ENCODE measurements at places on chromosomes 11 and 22.

- no peak for DNase-seq
Observed at GRCh38 chr11:43904742-43905535, 24.3 kb downstream of the ALKBH3 start.

GRCh38 chr11:45344028-45344427, 57.9 kb upstream of the SYT13 start:
- DNase-seq: no peak

- DNase-seq: no peak
Observed at GRCh38 chr11:109584001-109584972, 162.3 kb downstream of the C11orf87 start.

DNA sequence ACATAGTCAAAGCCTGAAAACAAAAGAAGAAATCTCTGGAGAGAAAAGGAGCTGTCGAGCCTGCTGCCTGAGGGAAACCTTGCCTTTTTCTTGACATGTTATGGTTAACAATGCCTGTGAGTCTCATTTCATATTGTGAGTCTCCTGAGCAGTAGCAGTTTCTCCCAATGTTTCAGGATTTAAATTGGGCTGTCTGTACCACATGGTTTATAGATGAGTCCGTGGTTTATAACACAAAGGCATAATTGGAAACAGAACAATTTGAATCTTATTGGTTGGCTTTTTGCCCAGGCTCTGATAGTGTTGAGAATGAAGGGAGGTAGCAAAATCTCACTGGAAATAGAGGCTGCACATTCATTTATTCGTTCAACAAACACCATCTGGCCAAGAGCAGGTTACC, 540.9 kb downstream of the RAB38 start:
- DNase-seq: no peak

- DNase-seq: peak; percentile 18
Observed at GRCh38 chr11:934527-934926, 8.9 kb downstream of the AP2A2 start.

DNA sequence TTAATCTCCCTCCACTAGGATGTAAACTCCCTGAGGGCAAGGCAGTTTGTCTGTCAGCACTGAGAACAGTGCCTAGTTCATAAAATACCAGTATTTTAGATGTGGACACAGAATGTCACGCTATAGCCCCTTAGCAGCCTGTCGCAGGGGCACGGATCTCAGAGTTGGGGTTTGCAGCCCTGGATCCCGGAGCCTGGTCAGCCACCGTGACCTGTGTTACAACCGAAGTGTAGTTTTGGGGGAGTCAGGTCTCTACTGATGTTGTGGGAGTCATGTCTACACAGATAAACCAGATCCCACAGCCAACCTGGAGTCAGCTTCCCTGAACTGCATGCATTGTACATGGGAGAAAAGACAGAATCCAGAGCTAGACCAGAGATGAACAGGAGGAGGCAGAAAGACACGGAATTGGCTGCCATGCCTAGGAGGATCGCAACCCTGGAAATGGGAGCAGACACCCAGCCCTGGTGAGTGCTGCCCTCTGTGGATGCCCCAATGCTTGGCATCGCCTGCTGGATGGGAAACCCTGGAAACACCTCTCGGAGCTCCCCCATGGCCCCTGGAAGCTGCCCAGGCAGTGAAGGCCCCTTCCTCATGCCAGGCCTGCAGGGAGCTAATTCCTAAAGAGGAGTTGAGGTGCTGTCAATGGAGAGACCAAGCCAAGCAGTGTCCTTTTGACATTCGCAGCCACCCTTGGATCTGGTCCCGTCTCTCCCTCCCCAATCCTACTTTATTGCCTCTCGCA, 851.3 kb downstream of the TBC1D22A start:
- DNase-seq: no peak

GRCh38 chr22:48210198-48210580, 1447.7 kb downstream of the TBC1D22A start:
- peak; percentile 47 for DNase-seq

- no peak for DNase-seq
Observed at GRCh38 chr11:19786644-19787043, 74.0 kb downstream of the NAV2 start.

DNA sequence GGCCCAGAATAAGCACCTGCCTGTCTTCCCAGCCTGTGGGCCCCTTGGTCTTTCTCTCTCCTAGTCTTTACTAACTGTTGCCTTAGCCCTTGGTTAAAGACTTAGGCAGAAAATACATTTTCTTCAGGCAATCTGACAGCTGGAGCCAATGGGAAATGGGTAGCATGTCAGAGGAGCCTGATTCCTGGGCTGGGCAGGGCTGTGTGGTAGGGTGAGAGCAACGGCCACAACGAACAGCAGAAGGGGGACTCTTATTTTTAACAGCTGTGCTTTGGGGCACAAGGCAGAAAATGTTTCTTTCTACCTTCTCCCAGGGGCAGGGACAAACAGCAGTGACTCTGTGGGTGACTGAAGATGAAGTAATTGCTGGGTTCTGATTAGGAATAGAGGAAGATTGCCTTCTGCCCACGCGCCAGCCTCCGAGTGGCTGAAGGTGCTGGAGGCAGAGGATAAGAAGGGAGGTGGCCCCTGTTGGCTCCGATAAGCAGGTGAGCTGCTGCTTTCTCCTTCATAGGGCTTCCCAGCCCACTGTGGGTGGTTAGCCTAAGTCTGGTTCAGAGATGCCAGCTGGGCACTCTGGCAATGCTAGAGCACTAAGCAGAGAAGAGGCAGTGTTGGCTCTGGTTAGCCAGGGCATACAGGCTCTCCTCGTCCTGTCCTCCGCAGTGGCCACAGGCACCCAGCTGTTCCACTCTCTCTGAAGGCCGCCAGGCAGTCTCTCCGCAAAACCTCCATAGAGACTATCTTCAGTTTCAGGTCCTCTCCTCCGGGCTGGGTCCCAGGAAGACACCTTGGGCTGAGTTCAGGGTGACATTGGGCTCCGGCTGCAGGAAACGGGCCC, 1.5 kb downstream of the YPEL4 start:
- DNase-seq: no peak

GRCh38 chr11:984546-984945, 52.0 kb downstream of the MUC6 start:
- no peak for DNase-seq

DNA sequence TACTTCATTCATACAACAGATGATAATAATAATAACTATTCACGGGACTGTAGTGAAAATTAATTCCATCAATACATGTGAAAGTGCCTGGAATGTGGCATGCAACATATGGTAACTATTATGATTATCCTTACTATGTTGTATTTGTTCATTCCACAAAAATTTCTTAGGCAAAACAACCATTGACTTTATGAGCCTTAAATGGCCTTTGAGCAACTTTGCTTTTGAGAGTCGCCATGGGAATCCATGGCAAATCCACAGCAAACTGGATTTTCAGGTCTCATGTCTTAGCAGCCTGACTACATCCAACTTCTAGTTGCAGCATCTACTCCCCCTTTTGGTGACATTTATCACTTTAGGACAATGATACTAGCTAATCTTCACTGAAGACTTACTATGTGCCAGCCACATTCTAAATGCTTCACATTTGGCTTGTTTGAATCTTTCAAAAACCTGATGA, 56.8 kb downstream of the SLC1A2 start:
- DNase-seq: no peak

DNA sequence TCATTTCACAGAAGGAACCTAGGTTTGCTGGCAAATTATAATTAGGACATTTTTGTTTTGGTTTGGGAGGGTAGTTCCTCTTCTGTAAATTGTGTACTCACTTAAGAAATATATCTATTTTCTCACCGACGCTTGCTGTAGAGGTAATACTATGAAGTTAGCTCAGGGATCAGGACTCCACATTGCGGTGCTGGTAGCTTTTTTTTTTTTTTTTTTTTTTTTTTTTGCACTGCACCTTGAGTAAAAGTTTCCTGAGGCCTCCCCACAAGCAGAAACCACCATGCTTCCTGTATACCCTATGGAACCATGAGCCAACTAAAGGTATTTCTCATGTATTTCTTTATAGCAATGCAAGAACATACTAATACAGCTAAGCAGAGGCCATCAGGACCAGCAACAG, 14.7 kb downstream of the UBTFL1 start:
- DNase-seq: no peak

DNA sequence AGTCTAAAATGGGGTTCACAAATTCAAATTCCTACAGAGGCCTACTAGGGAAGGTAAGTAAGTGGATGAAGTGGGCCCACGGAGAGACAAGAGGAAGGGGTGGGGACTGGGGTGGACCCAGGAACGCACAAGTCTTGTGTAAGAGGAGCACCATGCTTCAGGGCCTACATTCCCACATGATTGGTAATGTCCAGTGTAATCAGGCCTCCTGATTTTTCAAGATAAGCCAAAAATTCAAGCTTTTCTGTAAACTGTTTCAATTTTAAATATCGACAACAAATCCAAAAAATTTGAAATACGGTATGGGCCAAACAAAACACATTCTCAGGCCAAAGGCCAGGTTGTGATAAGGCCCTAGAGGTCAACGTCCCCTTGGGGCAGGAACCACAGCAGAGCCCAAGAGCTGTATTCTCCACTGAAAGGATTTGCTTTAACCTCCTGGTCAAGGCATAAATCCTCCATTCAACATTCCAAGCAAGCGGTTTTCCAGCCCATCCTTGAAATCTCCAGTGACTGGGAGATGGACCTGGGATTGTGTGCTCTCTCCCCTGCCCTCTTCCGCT, 116.4 kb downstream of the TRIM29 start:
- DNase-seq: no peak

GRCh38 chr11:75406338-75406777, 7.0 kb downstream of the RPS3 start:
- no peak for DNase-seq

- peak; percentile 72 for DNase-seq
Observed at GRCh38 chr11:4181782-4182721, 87.5 kb downstream of the RRM1 start.

DNA sequence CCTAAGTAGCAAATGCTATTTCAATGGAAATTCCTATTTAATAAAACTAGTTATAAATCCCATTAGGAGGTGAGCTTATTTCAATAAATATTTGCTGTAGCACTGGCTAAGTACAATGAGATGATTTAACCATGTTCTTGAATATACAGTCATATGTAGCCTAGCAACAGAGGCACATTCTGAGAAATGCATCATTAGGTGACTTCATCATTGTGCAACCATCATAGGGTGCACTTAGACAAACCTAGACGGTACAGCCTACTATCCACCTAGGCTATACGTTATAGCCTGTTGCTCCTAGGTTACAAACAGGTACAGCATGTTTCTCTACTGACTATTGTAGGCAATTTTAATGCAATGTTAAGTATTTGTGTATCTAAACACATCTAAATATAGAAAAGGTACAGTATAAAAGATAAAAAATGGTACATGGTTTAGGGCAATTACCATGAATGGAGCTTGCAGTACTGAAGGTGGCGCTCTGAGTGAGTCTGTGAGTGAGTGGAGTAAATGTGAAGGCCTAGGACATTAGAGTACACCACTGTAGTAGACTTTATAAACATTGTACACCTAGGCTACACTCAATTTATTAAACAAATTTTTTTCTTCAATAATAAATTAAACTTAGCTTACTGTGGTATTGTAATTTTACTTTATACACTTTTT, 350.1 kb downstream of the CASP12 start:
- no peak for DNase-seq

DNA sequence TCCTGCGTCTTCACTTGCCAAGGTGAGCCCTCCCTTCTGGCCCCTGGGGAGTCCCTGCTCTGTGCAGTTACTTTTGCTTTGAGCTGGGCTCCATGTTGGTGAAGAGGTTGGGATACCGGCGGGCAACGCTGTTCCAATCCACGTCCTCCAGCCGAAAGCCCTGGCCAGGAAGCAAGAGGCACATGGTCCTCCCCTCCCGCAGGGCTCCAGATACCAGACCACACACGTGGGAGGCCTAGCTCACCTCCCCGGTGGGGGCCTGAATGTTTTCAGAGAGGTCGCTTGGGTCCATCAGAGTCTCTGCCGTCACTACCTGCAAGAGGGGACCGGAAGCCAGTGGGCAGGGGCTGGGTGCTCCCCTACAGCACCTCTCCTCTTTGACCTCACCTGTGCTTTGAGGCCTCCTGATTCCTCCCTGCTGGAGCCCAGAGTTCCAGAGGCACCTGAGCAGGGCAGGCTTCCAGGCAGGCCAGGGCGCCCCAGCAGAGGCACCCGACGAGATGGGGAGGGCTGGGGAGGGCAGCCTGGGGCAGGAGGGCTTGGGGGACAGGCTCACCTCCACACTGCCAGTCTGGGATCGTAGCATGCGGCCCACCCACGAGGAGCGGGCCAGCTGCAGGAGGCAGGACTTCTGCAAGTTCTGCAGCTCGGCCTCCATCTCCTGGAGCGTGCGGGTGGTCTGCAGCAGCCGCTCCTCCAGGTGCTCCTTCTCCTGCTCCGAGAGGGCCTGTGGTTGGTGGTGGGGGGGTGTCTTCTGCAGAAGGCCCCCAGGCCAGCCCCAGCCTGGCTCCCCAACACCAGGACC, 3.0 kb downstream of the LMNTD2 start:
- DNase-seq: no peak

- no peak for DNase-seq
Observed at GRCh38 chr11:129352676-129353075, 23.0 kb upstream of the BARX2 start.

DNA sequence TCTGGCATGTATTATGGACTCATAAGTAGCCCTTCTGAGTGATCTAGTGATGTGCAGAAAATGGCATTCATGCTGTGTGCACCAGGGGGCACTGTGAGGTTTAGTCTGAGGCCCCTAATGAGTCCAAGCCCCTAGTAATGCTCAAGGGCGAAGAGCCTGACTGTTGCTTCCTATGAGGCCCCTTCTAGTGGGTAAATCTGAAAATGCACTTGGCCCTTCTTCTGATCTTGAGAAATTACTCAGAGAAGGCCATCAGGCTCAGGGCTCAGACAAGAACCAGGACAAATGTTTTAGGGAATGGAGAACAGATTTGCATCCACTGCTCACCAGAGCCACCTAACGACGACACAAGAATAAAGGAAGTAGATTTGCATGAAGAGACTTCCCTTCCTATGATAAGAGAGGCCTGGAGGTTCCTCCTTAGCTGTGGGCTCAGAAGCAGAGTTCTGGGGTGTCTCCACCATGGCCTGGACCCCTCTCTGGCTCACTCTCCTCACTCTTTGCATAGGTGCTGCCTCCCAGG, 75.8 kb downstream of the GGTLC2 start:
- DNase-seq: peak; percentile 72

- no peak for DNase-seq
Observed at GRCh38 chr11:119810478-119811232, 81.7 kb upstream of the NECTIN1 start.

DNA sequence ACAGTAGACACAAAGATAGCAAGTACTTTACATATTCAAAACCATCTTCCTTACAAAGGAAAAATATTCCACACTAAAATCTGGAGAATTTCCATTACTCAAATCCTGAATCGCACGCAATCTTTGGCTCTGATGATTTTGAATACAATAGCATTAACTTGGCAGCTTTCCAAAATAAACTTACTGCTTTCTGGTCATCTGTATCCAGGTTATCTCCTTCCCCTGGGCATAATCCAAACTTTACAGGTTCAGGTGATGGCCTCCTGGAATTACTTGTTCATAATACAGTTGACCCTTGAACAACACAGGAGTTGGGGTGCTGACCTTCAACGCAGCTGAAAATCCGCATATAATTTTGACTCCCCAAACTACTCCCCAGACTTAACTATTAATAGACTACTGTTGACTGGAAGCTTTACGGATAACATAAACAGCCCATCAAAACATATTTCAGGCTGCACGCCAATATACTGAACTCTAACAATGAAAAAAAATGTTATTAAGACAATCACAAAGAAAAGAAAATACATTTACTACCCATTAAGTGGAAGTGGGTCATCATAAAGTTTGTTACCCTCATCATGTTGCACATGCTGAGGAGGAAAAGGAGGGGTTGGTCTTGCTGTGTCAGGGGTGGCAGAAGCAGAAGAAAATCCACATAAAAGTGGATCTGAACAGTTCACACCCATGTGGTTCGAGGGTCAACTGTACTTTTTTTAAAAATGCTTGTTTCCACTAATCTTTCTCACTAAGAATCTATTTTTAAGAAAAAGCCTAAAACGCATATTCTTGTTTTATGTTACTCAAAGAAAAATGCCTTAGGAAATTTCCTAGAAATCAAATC, 6.5 kb downstream of the MTMR2 start:
- DNase-seq: no peak

All from neural progenitor cell (in vitro differentiated cells).